ENCODE measurements at places on chromosomes 3 and 15.

- DNase-seq, result no peak
These were observed 158.3 kb downstream of the EFHB start for GRCh38 chr3:19775765-19776164.

DNA sequence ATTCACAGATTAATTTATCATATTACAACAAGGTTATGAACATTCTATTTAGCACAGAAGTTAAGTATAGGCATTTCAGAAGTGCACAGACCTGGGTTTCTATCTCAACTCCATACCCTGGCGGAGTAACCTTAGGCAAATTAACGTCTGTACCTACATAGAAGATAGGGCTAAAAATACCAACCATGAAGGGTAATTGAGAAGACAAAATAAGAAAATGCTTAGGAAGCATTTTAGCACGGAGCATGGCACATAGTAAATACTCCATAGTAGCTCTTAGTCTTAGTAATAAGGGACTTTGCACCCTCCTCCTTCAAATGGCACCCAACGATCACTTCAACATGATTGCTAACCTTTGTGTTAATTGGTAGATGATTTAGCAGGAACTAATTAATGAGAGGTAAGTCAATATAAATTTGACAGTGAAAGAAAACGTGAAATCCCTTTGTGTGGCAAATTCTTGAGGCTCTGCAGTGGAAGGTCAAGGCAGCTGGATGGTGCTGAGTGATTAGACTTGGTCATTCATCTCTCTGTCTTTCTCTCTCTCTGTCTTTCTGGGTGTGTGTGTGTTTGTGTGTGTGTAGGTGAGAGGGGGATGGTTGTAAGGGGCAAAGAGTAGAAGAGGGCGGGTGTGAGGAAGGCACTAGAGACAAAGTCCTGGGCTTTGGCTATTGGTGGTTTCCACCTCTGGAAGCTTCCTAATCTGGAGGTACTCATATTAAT lies 131.1 kb upstream of the PHLDB2 start:
- DNase-seq, result no peak

GRCh38 chr3:30550246-30550645 lies 56.2 kb upstream of the TGFBR2 start:
- DNase-seq, result no peak

- no peak for DNase-seq
These were observed 103.8 kb downstream of the FBLN2 start for GRCh38 chr3:13652728-13653127.

GRCh38 chr15:55241186-55241585 lies 44.4 kb upstream of the RSL24D1 start:
- no peak for DNase-seq

DNA sequence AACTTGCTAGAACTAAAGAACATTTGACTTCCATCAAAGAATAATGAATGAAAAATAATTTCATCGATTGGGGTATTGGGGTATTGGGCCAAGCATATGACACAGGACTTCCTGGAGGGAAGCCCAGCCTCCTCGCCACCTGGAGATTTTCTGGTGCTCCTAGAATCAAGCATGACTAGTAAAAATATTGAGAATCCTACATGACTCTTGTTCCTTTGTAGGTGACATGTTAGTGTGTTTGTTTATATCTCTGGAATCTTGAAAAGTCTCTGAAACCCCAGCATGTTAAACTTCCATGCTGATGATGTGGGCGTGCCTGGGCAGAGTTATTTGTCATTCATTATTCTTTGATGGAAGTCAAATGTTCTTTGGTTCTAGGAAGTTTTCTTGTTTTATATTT lies 90.1 kb upstream of the EPHB3 start:
- no peak for DNase-seq

DNA sequence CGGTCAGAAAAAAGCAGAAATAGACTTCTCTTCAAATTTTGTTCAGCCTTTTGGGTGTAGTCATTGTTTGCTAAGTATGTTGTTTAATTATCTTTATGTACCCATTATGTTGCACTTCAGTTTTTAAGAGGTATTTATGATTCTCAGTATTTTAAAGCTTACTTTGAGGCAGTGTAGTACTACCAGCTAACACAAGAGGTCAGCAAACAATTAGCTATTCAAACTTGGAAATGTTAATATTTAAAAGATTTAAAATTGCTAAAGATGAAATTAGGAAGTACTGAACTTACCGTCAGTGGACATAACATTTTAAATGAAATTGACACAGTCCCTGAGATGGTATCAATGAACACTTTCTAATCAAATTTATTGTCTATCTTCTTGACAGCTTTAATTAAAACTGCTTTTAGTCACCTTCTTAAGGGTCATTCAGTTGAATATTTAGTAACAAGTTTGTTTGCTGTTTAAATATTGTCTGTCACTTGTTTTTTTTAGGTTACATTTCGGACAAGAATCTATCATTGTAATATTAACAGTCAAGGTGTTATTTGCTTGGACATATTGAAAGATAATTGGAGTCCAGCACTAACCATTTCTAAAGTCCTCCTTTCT lies 28.1 kb downstream of the NKIRAS1 start:
- no peak for DNase-seq

DNA sequence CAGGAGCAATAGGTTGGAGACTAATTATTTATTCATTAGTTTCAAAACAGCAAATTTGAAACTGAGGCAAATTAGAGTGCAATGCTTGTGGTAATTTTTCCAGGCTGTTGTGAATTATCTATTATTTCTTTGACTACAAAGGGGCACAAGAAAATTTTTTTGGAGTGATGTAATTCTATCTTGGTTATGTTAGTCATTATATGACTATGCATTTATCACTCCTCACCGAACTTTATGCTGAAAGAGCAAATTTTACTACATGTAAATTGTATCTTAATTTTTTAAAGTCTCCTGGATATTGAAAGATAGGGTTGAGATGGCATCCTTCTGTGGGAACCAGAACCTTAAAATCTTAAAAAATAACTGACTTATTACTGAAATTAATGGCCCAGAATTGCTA lies 320.0 kb upstream of the ROBO1 start:
- no peak for DNase-seq

DNA sequence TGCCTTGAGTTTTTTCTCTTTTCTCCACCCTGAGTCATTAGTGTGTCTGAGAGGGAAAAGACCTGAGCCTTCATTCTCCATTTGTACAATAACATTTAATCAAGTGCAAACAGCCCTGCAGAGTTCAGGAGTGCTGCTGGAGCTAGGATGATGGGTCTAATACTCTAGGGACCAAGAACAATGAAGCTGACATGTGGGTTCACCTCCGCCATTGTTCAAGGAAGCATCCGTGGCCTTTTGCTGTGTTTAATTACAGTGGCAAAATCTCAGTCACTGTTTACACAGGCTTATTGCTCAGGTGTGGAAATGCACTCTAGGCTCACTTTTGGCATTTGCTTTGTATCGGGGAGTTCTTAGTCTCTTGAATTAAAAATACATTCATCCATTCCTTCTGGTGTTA lies 259.6 kb downstream of the LRTM1 start:
- DNase-seq, result no peak

DNA sequence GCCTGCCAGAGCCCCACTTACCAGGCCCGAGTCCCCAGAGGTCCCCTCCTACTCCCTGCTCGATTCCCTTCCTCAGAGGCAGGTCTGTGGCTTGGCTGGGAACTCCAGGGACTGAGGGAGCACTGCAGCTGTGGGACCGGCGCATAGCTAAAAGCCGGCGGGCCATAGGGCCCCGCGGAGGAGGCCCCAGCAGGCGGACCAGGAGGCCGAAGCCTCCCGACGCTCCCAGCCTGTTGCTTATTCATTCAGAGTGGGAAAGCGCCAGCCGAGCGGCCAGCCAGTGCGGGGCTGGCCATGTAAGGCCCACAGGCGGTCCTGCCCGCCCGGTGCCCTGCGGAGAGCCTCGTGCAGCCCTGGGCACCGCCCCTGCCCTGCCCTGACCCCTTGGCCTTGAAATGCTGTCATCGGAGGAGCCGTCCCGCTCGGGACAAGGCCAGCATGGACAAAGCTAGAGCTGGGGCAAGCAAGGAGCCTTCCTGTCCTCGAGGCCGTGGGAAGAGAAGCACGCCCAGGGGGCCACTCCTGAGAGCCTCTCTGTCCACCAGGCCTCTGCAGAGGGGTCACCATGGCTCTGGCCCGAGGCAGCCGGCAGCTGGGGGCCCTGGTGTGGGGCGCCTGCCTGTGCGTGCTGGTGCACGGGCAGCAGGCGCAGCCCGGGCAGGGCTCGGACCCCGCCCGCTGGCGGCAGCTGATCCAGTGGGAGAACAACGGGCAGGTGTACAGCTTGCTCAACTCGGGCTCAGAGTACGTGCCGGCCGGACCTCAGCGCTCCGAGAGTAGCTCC lies at the start of gene LOXL1:
TSS of gene LOXL1 (plus strand) at position 244 of the 784 bp plus-strand sequence. CDS start at position 566, 322 bp downstream.
- DNase-seq, result no peak

DNA sequence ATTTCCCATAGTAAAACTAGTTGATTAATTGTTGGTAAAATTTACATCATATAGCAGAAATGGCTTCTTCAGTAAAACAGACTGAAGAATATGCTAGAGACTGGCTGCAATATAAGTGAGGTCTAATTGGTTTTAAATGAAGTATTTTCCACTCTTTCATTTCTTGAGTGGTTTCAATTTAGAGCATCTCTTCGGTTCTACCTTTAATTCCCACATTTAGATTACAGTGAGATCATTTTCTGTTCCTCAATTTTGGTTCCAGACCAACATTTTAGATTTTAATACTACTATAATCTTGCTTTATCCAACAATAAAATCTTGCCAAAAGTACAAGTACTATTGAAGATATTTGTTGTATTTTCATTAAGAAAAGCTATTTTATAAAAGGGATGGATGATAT lies 1.0 kb upstream of the LRCH3 start:
- DNase-seq, result no peak

DNA sequence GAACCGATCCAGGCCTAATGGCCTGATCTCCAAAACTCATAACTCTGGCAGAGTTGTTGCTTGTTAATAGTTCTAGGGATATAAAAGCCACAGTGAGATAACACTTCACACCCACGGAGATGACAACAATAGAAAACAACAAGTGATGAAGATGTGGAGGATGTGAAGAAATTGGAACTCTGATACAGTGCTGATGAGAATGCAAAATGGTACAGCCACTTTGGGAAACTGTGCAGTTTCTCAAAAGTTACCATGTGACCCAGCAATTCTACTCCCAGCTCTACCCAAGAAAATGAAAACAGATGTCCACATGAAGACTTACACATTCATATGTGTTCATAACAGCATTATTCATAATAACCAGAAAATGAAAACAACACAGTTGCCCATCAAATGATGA lies 3.8 kb downstream of the CMTM7 start:
- no peak for DNase-seq

GRCh38 chr3:76923485-76923884 lies 116.4 kb upstream of the ROBO2 start:
- DNase-seq, result no peak

GRCh38 chr3:174498638-174499037 lies 360.5 kb upstream of the NAALADL2 start:
- no peak for DNase-seq

GRCh38 chr3:45567730-45568172 lies 26.8 kb upstream of the LIMD1 start:
- no peak for DNase-seq

DNA sequence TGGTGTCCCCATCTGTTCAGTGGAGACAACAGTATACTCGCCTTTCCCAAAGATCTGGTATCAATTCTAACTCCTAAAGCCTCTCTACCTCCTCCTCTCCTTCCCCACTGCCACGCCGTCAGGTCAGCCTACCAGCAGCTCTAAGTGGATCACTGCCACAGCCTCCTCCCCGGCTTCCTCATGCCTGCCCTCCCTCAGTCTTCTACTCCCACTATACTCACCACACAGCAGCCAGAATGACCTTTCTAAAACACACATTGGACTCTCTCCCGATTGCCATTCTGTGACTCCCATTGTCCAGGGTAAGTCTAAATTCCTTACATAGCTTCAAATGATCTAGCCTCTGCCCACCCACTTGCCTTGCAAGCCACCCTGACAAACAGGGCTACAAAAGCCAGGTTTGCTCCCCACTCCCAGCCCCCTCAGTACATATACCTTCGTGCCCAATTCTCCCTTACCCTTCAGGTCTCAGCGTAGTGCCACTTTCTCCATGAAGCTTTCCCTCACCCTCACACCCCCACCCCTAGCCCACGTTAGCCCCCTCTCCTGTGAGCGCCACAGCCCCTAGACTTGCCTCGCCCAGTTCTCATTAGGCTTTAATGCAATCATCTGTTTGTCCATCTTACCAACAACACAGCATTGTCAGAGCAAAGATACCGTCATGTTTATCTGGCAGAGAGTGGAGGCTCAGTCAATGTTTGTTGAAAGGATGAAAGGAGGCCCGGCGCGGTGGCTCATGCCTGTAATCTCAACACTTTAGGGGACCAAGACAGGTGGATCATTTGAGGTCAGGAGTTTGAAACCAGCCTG lies 9.5 kb upstream of the SEMA7A start:
- DNase-seq, result no peak

- DNase-seq, result no peak
These were observed 268.0 kb downstream of the LPP start for GRCh38 chr3:188421836-188422540.

- no peak for DNase-seq
These were observed 141.8 kb downstream of the FAM43A start for GRCh38 chr3:194827486-194827885.

GRCh38 chr3:172177046-172177445 lies 137.7 kb downstream of the FNDC3B start:
- no peak for DNase-seq
